Pericardium fibroblast (primary cell): ENCODE measurements at places on chromosomes 11 and 22. TPM values are rescaled to one million over a fixed set of nuclear protein-coding genes. Genes with fewer than 3 reads are reported as not detected.

MIOX gene
- total RNA-seq = 0.43 TPM in 1 of 2 replicates, not detected in the other

GRAP2 gene
- total RNA-seq = not detected in 2 replicates

TNNI2 gene
- total RNA-seq = 0.94 TPM in 1 of 2 replicates, not detected in the other

TMEM121B gene
- total RNA-seq = 0.47 TPM in 1 of 2 replicates, not detected in the other

ADM2 gene
- total RNA-seq = 14.5 and 35.9 TPM in 2 replicates

SAA4 gene
- total RNA-seq = not detected in 2 replicates
